ENCODE measurements at places on chromosomes 5 and 9.
A peak's percentile ranks its signal among the peaks of the same experiment; 100 is the strongest.

GRCh38 chr5:13606051-13606450, 338.4 kb downstream of the DNAH5 start:
- DNase-seq: no peak

DNA sequence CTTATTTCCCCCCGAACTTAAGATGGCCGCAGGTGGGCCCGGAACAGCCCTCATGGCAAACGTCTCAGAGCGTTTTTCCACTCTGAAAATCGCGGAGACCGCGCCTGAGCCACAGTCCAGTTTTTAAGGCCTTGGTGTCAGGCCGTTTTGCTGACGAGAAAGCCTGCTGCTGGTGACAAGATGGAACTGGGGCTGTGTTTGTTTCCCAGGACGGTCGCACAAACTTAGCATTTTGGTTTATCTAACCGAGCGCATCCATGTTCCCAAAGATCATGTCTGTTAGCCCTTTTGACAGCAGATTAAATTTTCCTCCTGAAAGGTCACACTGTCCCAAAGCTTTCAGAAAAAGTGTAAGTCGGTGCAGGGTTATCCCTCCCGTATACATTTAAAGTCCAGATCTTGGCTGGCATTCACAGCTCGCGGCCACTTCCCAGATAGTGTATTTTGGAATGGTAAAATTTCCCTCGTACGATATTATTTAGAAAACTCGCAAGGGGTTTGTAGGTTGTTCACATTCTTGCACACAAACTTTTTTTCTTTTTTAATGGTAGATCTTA, 812 bp downstream of the SREK1 start:
- no peak for DNase-seq

DNA sequence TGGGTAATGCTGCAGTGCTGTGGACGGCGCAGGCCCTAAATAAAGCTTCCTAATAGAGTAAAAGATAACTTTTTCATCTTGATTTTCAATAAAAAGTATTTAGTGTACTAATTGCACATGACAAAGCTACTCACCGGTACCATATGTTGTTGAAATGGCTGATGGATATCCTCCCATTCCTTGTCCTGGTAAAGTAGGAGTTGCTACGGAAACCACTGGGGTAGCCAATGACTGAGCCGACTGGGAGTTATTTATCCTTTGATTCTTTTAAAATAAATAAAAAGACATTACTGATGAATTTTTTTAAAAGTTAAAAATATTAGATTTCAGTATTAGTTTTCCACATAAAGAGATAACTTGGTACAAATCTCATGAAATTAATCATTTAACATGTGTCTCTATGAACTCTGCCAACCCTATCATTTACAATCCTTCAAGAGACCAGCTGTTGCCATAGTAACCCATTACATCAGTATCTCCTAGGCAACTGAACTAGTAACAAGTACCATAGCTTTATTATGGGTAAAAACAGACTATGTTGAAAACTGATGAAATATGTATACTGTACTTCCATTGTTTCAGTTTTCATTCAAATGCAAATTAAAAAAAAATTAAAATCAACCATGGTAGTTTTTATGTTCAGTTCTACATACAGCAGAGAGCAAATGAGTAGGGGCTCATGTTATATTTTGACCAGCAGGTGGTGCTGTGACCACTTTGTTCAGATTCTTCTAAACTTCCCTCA, 153.7 kb downstream of the MEF2C start:
- peak; percentile 95 for DNase-seq

DNA sequence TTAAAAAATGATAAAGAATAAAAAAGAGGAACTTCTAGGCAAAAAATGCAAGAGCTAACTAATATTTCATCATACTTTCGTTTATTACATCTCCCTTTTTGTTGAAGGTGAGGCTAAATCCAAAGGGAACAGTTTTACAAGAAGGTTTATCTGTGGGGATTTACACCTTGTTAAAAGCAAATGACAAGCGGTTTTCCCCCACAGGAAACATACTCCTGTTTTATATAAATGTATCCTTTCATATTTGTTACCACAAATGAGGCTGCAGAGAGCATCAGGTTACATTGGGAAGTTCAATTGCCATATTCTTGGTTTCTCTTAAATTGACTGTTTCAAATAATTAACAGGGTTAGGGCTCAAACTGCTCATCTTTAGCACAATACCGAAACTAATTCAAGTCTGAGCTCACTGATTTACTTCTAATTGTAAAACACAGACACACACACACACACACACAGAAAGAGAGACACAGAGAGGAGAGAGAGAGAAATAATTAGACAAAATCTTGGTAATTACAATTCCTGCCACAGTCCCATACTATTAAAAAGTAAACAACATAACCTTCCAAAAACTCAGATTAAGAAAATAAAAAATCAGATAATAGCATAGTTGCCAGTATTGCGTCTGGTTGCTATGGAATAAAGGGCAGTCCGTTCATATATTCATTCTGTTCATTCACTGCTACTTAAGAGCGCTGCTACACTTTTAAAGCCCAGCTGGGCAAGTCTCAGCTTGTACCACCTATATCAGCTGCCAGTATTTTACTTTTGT, 17.1 kb downstream of the RFX3 start:
- peak; percentile 45 for DNase-seq

- DNase-seq: no peak
Measured at GRCh38 chr9:85942913-85943709, 2.2 kb downstream of the NAA35 start.

GRCh38 chr9:76459694-76460635, 983 bp downstream of the GCNT1 start:
- peak; percentile 46 for DNase-seq

GRCh38 chr9:123375469-123376132, 19.6 kb downstream of the CRB2 start:
- no peak for DNase-seq

Measured in NCI-H2227 treated with DMSO at 0.1 percent for 48 hours (cell line).